Forelimb muscle (tissue), 1 donor: ENCODE measurements at places on chromosomes 6 and 20. TPM values are rescaled to one million over a fixed set of nuclear protein-coding genes. Genes with fewer than 3 reads are reported as not detected.

SLC22A23 gene
- 2.4 TPM for polyA plus RNA-seq

AVP gene
- polyA plus RNA-seq: not detected

FAM162B gene
- polyA plus RNA-seq: 5.5 TPM

CCDC170 gene
- polyA plus RNA-seq: 0.49 TPM

SLC4A11 gene
- polyA plus RNA-seq: 1.1 TPM

DNAH8 gene
- polyA plus RNA-seq: 2.1 TPM

AKAP12 gene
- polyA plus RNA-seq: 105 TPM

PACRG gene
- polyA plus RNA-seq: 2.1 TPM

C4B gene
- 22.1 TPM for polyA plus RNA-seq

OR12D3 gene
- not detected for polyA plus RNA-seq

NR2E1 gene
- polyA plus RNA-seq: not detected

SESN1 gene
- polyA plus RNA-seq: 49.9 TPM

CD109 gene
- polyA plus RNA-seq: 12.7 TPM

AIF1 gene
- 13.4 TPM for polyA plus RNA-seq

SLC52A3 gene
- 0.24 TPM for polyA plus RNA-seq

KCTD20 gene
- polyA plus RNA-seq: 38.6 TPM

DNA sequence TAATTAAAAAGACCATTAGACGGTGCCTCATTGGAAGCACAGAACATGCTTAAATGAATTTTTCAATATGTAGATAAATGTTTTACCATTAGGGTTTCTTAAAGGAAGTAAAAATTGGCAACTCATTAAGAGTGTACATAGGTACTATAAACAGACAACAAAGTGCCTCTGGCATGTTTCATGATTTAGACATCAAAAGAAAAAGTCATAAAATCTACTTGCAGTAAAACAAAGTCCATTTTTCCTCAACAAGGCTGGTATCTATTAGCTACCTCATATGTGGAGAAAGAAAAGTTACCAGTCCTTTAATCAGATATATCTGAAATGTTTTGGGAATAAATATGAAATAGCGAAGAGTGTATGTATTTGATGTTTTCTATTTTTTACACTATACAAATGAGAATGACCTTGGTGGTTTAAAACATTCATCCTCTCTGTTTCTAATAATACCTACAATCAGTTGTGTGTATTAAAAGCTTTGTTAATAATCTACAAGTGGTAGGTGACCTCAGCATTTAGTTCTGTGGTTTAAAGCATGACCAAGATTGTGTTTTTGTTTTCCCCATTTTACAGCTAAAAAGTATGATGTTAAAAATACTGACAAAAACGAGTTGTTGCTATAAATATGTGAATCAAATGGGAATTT lies 87.5 kb downstream of the HDGFL1 start:
- no peak for DNase-seq

- no peak for DNase-seq
These were observed 248.1 kb downstream of the CD109 start for GRCh38 chr6:73943930-73944652.

DNA sequence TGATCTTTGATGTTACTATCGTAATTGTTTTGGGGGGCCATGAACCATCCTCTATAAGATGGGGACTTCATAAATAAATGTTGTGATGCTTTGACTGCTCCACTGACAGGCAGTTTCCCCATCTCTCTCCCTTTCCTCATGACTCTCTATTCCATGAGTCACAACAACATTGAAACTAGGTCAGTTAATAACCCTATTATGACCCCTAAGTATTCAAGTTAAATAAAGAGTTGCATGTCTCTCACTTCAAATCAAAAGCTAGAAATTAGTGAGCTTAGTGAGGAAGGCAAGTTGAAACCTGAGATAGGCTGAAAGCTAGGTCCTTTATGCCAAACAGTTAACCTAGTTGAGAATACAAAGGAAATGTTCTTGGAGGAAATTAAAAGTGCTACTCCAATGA lies 491.0 kb downstream of the HAO1 start:
- no peak for DNase-seq

DNA sequence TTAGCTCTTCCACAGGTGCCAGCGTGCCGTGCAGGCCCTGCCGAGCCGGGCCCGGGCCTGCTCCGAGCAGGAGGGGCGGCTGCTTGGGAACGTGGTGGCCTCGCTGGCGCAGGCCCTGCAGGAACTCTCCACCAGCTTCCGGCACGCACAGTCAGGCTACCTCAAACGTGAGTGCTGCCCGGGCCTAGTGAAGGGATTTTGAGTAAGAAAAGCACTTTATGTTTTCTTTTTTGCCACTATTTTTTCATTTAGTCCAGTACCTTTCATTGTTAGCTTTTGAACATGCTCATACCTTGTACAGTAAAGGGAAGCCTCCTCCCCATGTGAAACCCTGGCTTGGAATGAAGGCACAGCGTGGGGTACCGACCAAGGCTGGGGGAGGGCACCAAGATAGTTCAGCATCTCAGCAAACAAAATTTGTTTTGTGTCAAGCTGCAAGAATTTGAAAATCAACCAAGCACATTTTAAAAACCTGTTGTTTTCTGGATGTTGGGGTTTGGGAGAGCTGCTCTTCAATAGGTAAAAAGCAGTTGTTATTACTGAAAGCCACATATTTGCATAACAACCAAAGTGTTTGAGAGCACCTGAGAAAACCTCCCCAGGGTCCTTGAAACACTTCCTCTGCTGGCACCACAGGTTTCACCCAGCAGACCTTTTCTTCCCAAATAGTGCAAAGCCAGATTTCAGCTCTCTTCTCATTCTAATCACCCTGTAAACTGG lies 18.4 kb downstream of the STX16 start:
- no peak for DNase-seq

- no peak for DNase-seq
These were observed 290.0 kb downstream of the HAO1 start for GRCh38 chr20:7650086-7650879.

DNA sequence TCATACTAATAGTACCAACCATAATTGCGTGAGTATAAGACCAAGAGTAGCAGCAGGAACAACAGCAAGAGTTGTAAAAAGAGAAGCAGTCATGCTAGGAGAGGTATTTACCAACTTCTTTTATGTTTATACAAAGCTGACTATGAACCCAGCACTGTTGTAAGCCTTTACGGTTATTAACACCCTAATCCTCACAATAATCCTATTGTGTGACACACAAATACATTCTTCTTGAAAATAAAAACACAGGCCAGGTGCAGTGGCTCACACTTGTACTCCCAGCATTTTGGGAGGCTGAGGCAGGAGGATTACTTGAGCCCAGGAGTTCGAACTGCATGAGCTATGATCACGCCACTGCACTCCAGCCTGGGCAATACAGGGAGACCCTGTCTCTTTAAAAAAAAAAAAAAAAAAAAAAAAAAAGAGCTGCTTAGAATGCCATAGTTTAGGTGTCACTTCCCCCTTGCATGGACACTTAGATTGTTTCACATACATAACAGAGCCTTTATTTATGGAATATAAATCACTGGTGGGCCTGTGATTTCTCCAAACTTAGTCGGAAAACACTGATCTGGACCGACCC lies 20.2 kb downstream of the HCK start:
- no peak for DNase-seq

GRCh38 chr6:46997646-46998045 lies 44.5 kb downstream of the ADGRF1 start:
- no peak for DNase-seq

GRCh38 chr6:125307150-125307838 lies 5.5 kb upstream of the HDDC2 start:
- DNase-seq: no peak

DNA sequence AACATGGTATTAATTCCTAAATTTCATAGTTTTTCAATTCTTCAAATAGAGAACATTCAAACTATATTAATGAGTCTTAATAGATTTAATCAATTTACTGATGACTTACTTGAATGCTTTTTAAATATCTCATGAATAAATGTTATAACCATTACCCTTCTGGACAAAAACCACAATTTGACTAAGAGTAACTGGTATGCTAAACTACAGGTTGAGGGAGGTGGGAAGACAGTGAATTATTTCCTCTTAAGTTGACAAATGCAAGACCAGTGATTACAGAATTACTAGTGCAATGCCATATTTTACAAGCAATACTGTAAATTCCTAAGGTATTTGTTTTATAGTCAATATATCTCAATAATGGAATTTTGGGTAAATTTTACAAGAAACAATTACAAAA lies 65.1 kb downstream of the REV3L start:
- no peak for DNase-seq

GRCh38 chr6:139927236-139927635 lies 552.8 kb upstream of the CITED2 start:
- DNase-seq: no peak

GRCh38 chr6:136920671-136921380 lies 1.3 kb upstream of the SLC35D3 start:
- DNase-seq: no peak

DNA sequence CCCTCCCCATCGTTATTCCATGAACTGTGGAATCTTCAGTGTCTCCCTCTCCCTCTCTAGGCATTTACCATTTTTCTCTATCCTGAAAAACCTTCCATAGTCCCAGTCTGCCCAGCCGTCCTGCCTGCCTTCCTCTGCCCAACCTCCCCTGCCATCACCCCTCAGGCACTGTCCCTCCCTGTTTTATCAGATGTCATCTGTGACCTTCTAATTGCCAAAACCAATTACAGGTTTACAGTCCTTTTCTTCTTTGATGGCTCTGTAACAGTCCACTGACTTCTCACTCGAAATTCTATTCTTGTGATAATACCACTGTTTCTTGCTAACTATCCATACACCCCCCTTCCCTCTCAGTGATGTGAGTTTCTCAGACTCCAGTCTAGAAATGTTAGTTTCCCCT lies 2.3 kb upstream of the SLC23A2 start:
- DNase-seq: no peak

GRCh38 chr6:29872791-29873190 lies 45.2 kb downstream of the HLA-G start:
- no peak for DNase-seq

- no peak for DNase-seq
These were observed 1.2 kb downstream of the SAYSD1 start for GRCh38 chr6:39113788-39114187.

GRCh38 chr6:56954403-56955170 lies at the start of gene BEND6:
Gene BEND6, plus strand, starts transcription at chr6:56955107. Its CDS starts 26,704 bp downstream, at chr6:56981811.
- no peak for DNase-seq

DNA sequence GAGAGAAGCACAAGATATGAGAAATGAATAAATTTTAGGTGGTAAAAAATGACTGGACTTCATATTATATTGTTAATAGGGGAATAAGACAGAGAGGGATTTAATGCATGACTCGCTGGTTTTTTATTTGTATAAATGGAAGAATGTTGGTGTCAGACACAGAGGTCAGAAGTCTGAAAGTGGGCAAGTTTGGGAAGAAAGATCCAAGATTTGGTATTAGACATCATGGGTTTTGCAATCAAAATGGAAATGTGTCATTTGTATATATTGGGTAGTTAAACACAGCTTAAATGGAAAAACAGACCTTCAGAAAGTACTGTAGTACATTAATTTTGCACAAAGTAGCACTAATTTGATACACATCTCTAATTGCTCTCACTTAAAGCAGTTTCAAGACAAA lies 96.2 kb downstream of the EYA4 start:
- no peak for DNase-seq

DNA sequence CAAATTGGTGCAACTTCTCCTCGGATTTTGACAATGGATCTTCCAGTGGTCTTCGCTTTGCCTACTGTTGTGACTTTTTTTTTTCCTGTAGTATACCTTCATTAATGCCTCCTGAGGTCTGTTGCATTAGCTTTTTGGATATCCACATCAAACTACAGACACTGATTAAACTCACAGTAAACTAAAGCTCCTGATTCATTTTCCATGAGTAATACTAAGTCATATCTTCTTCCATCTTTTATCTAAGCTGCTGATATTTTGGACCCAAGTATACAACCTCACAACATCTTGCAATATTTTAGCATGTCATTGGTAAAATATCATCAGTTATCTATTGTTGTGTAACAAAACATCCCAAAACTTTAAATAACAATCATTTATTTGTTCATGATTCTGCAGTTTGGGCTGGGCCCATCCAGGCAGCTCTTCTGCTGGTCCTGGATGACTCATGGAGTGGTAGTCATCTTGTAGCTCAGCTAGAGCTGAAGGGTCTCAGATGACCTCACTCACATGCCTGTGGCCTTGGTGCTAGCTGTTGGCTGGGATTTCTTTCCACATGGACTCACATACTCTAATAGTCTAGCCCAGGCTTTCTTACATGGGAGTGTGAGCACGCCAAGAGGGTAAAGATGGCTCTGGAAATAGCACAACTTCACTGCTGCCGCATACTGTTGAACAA lies 78.3 kb upstream of the SRSF6 start:
- no peak for DNase-seq

GRCh38 chr6:44361947-44362346 lies 19.5 kb downstream of the SPATS1 start:
- no peak for DNase-seq

- DNase-seq: no peak
These were observed 56.7 kb downstream of the FAM135A start for GRCh38 chr6:70470016-70470415.

- no peak for DNase-seq
These were observed 1.7 kb downstream of the ADGRF4 start for GRCh38 chr6:47700053-47700452.

GRCh38 chr20:341682-342081 lies 5.2 kb upstream of the NRSN2 start:
- no peak for DNase-seq

DNA sequence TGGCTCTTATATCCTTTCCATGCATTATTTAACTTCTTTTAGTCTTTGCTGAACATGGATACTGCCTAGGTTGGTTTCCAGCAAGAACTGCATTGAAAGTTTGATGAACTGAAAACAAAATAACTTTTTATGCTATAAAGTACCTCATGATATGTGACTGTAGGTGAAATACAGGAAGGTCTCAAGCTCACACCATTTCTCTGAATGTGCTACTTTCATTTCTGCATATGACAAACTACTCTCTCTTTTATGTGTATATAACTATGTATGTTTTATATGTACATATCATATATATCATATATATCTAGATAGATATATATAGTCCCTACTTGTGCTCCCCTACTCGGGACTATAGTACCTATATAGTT lies 65.9 kb downstream of the AIG1 start:
- DNase-seq: no peak

- no peak for DNase-seq
These were observed 52.1 kb upstream of the FBXO30 start for GRCh38 chr6:145866456-145867396.

GRCh38 chr6:155174576-155175211 lies 89.1 kb upstream of the CLDN20 start:
- no peak for DNase-seq
